ENCODE measurements at places on chromosomes 3 and 15.

GRCh38 chr3:197593046-197593380 is 37.2 kb upstream of the BDH1 start:
- no peak for DNase-seq

- no peak for DNase-seq
Observed at GRCh38 chr3:98003306-98003969, 31.2 kb upstream of the RIOX2 start.

DNA sequence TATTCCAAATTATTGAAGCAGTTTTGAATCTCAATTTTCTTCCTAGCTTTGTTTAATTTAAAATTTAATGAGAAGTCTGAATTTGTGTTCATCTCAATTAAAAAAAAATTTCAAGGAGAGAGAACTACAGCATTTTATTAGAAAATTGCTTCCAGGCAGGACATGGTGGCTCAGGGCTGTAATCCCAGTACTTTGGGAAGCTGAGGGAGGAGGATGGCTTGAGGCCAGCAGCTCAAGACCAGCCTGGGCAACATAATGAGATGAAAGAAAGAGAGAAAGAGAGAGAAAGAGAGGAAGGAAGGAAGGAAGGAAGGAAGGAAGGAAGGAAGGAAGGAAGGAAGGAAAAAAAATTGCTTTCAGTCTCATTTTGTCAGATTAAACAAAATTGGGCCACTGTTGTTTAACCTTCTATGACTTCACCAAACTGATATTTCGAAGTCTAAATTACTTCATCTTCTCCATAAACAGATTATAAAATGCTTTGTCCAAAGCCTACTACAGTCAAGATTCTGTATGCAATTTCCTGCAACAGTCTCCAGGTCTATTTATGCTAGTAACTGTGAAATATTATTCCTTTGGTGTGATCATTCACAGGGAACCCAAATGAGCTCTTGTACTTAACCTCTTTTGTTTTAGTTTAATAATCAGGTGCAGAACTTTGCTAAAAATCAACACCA is 6.6 kb upstream of the ABHD6 start:
- DNase-seq = no peak

- DNase-seq = no peak
Observed at GRCh38 chr3:189824629-189825312, 193.6 kb downstream of the TP63 start.

DNA sequence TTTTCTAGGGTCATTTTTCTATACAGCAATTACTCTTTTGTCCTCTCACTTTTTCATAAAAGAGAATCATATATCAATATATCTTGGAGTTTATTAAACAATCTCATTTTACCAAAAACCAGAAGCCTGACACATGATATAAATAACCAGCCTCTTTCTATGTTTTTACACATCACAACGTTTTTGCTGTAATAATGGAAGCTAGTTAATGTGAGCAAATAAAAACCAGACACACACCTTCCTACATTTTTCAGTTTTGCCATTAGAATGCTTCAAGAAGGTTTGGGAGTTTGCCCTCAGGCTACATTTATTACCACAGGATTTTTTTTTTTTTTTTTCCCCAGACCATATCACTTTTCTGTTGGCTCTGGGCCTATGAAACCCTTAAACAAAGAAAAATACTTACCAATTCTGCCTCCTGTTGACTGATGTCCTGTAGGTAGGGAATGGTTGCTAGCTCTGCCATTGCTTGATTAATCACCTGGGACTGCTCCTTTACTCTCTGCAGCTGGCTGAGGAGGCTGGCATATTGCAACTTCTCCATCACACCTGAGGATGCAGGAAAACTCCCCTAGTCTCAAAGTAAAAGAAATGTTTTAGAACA is 165.5 kb downstream of the ECT2 start:
- peak; percentile 16 for DNase-seq

DNA sequence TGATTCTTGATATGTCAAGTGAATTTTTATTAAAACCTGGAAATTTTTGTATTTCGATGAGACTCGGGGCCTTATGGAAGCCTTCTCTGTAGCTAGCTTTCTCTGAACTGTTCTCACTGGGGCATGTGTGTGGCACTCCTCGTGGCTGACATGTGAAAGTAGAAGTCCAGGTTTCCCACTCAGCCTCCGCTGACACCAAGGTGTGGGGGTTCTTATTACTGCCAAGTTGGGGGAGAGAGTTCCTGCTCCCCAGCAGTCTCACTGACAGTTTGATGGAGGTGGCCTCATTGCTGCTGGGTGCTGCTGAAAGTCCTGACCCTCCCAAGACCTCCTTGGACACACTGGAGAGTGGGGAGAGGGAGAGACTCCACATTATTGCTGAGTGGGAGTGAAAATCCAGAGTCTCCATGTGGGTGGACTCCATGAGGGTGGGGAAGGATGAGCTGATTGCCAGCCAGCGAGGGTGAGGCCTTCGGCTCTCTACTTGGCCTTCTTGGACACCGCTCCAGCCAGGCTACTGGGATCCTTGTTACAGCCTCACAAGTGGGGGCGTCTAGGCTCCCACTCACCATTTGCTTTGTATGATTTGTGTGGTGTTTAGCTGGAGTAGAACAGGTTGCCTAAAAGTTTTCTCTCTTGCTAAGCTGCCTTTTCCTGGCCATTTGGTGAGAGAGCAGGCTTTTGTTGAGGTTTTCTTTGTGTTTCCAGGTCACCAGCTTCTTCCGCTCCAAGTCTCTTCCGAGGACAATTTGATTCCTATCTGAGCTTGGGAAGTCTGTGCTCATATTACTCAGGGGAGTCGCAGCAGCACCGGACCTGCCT is 64.1 kb downstream of the LSM3 start:
- DNase-seq = no peak

DNA sequence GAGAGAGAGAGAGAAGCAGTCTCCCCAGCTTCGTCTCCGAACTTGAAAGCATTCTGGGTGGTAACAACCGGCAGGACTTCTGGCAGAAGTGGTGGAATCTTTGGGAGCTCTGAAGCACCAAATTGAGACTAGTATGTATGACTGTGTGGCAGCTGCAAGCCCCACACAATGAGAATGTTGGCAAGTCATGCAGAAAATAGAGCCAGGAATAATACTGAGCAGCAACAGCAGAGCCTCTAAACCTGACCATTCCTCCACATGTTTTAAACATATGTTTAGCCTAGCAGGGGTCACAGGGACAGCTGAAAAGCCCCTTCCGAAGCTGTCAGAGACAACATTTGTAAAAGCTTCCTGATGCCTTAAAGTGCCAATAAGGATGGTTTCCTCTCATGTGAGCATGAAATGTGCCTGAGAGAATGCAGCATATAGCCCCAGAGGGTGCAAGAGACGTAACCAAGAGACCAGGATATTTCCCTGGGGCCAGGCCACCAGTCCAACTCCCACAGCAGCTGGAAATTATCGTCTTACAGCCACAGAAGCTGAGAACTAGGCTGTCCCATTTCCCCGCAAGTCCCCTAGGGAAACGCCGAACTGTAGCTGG is 178.6 kb upstream of the CCDC54 start:
- DNase-seq = no peak

GRCh38 chr15:101187820-101188636 is 63.8 kb downstream of the CHSY1 start:
- DNase-seq = no peak

- DNase-seq = no peak
Observed at GRCh38 chr3:177538048-177538749, 340.9 kb upstream of the TBL1XR1 start.

DNA sequence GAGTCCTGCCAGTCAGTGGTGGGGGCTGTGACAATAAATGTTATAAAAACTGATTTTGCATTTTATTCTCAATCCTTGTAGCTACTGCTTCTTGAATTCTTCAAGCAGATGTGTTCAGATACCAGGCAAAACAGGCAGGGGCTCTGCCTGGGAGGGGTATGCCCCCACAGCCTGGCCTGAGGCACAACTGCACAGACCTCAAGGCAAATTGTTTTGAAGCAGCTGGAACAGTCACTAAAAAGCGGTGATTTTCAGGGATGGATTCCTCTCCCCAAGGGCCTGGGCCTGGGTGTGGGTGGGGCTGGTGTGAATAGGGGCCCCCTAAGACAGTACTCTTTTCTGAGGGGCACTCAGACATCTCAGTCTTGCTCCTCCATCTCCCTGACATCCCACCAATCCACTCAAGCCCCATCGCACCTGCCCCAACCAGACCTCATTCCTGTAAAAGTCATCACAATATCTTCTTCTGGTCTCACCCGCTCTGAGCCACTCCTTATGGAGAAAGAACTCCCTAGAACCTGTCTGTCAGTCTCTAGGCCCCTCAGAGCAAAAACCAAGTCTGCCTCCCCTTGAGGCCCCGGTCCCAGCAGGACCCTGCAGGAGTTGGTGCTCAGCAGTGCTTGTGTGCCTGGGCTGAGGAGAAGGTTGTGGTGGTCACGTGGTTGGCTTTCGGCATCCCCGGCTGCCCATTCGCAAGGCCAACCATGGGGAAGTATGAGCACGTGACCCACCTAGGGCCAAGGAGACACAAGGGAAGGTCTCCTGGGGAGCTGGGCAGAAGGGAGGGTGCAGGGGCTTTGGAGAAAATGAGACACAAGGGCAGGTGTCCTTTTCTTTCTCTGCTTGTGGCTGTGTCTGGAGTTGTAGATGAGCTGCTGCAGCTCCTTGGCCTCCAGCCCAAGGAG is 2.9 kb upstream of the PSTPIP1 start:
- no peak for DNase-seq

DNA sequence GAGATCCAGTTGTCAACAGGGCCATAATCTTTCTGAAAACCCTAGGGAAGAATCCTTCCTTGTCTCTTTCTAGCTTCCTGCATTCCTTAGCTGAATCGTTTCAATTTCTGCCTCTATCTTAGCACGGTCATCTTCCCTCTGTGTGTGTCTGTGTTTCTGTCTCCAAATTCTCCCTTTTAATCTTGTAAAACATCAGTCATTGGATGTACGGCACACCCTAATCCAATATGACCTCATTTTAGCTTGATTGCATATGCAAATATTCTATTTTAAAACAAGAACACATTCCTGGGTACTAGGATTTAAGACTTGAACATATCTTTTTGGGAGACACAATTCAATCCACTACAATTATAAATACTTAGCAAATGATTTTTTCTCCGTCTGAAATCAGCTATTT is 600.3 kb downstream of the GBE1 start:
- no peak for DNase-seq

DNA sequence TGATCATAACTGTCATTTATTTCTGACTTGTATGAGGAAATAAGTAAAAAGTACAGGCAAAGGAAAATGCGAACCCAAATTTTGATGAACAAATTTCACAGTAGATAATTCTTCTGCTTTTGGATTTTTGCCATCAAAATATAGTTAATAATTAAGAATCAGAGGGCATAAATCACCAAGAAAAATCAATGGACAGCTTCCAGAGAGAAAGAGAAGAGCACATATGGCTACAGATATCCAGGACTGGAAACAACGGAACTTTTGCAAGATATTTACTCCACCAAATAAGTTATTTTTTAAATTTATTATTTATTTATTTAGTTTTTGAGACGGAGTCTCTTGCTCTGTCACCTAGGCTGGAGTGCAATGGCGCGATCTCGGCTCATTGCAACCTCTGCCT is 35.1 kb upstream of the NANOGP8 start:
- DNase-seq = no peak

DNA sequence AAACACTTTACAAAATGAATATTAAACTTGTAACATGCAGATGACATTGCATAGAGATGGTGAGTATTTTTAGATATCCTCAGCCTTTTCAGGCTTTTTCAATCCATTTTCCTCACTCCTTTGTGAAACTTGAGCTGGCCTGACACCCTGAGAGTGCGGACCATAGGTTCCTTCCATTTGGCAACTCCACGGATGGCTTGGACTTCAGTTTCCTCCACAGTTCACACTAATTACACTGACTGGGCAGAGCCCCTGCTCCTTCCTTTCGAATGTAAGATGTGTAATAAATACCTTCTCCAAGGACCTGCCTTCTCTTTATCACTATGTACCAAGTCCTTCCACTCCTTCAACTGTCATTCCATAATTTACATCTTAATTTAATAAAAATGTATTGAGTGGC is 141.7 kb upstream of the LRIG1 start:
- DNase-seq = no peak

- no peak for DNase-seq
Observed at GRCh38 chr3:193187070-193187722, 53.8 kb upstream of the PLAAT1 start.

- DNase-seq = no peak
Observed at GRCh38 chr15:68249058-68249713, 19.7 kb upstream of the CLN6 start.

DNA sequence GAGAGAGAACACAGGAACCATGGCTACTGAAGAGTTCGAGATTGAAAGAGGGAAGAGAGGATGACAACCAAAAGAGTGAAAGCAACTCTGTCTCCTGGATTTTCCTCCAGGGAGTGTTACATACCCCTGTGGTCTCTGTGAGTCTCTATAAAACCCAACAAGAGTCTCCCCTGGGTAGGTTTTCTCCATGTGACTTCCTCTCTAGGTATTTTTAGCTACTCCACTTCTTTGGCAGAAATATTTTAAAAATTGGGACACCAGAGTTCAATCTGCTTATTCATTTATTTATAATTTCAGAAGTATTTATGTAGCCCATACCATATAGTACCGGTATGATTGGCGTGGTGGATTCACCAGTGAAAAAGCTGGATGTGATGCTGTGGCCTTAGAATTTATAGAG is 671.7 kb upstream of the NR2F2 start:
- no peak for DNase-seq

GRCh38 chr3:36893137-36893557 is 51.7 kb downstream of the TRANK1 start:
- no peak for DNase-seq

DNA sequence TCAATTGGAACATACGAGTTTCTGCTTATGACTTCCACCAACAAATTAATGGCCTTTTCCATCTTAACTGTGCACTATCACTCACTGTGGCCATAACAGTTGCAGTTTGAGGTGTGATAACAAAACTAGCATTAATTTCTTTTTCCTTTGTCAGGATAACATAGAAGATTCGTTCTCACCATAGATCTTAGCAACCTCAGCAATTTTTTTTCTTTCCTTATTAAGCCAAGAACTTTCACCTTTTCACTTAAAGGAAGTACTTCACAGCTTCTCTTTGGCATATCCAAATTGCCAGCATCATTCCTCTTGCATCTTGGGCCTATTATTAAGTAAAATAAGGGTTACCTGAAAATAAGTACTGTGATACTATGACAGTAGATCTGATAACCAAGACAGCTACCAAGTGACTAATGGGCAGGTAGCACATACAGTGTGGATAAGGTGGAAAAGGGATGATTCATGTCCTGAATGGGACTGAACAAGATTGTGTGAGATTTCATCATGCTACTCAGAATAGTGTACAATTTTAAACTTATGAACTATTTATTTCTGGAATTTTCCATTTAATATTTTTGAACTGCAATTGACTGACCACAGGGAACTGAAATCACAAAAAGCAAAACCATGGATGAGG is 46.6 kb downstream of the CEP70 start:
- DNase-seq = no peak

- DNase-seq = no peak
Observed at GRCh38 chr3:56838448-56838847, 36.7 kb upstream of the ARHGEF3 start.
